Progenitor cell of endocrine pancreas (in vitro differentiated cells): ENCODE measurements at places on chromosomes 4 and X. TPM values are rescaled to one million over a fixed set of nuclear protein-coding genes. Genes with fewer than 3 reads are reported as not detected.

PAK3 gene
- 16.8 and 18.4 TPM in 2 replicates for total RNA-seq

GRCh38 chrX:38519651-38520050 lies 41.7 kb upstream of the TSPAN7 start:
- no peak for DNase-seq

GRCh38 chr4:39631700-39632079 lies 7.0 kb downstream of the SMIM14 start:
- no peak for DNase-seq

TMSB15C gene
- 15.5 and 17.3 TPM in 2 replicates for total RNA-seq

DNA sequence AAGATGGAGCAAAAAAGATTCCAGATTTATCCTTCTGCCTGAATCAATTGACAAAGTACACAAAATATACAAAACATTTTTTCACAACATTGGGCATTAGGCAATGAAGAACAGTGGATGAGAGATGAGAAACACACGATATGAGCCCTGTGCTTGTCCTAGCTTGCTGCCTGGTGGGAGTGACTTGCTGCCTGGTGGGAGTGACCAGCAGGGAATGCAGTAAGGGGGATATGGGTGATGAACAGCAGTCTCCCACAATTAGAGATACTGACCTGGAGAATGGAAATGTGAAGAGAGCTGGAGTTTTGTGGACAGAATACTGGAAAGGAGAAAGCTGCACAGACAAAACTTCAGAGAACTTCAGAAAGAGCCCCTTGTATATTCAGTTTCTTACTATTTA lies 629.4 kb upstream of the FRG1 start:
- no peak for DNase-seq

GRCh38 chr4:20638825-20639224 lies 61.4 kb upstream of the PACRGL start:
- no peak for DNase-seq

GRCh38 chr4:76494871-76495590 lies 60.0 kb downstream of the SHROOM3 start:
- no peak for DNase-seq

- DNase-seq, result no peak
These were observed 21.2 kb upstream of the TAB3 start for GRCh38 chrX:30910124-30910860.

ANK2 gene
- total RNA-seq, result 9.1 and 11.1 TPM in 2 replicates

- no peak for DNase-seq
These were observed 49.7 kb downstream of the CORIN start for GRCh38 chr4:47788126-47788525.

- no peak for DNase-seq
These were observed 53.9 kb upstream of the PPP2R3B start for GRCh38 chrX:440636-441035.

CT45A3 gene
- total RNA-seq, result not detected in 2 replicates

GRCh38 chr4:145487631-145488030 lies 6.0 kb downstream of the SMAD1 start:
- no peak for DNase-seq

- DNase-seq, result no peak
These were observed 52.2 kb downstream of the AFAP1 start for GRCh38 chr4:7887436-7887835.

DNA sequence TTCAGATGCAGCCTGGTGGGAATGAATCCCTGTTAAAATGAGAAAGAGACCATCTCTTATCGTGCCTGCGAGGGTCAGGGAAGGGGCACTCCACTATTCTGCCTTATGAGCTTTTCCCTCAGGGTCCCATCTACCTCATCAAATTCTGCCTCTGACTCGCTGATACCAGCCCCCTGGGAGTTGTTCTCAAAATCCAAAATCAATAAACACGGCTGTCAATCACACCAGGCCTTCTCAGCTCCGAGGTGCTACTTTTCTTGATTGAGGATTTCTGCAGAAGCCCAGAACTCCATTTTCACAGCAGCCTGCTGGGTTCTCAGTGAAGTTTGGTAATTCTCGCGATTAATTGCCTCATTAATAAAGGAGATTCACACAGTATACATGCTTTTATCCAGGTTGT lies 312.6 kb downstream of the STIM2 start:
- DNase-seq, result no peak

GPR119 gene
- total RNA-seq, result 1.6 and 3.1 TPM in 2 replicates

DNA sequence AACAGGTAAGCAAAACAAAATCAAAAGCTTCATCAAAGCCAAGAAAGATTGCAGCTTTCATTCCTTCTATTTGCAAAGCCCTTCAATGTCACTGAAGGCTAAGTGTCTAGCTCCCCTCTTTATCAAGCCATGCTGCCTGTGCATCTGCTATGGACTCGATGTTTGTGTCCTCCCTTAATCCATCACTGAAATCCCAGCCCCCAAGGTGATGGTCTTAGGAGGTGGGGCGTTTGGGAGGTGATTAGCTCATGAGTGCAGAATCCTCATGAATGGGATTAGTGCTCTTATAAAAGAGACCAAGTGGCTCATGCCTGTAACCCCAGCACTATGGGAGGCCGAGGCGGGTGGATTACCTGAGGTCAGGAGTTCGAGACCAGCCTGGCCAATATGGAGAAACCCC lies 6.9 kb upstream of the TRIM2 start:
- DNase-seq, result no peak

GRCh38 chrX:9465380-9466123 lies 694 bp downstream of the TBL1X start:
- no peak for DNase-seq

GRCh38 chr4:153291562-153291961 lies 52.9 kb upstream of the MND1 start:
- no peak for DNase-seq

GRCh38 chr4:75251547-75251946 lies 262.7 kb downstream of the RCHY1 start:
- DNase-seq, result no peak
